IPS DF 6.9 (cell line): ENCODE measurements at places on chromosomes 13 and 19.

- H3K27ac ChIP-seq = no peak overlapping the region
- H3K4me1 ChIP-seq = no peaks in the 10 kb centered on the region
- no peaks in the 10 kb centered on the region for H3K27me3 ChIP-seq
- H3K4me3 ChIP-seq = peak overlapping the region; percentile 51; the same call in 1 of the 2 replicates
- DNase-seq = no peak
Observed at GRCh38 chr19:41364524-41365391, 809 bp upstream of the B9D2 start.

- no peak for DNase-seq
- H3K27ac ChIP-seq = no peak overlapping the region
- no peaks in the 10 kb centered on the region for H3K27me3 ChIP-seq
- no peaks in the 10 kb centered on the region for H3K36me3 ChIP-seq
- no peaks in the 10 kb centered on the region; the same call in 1 of the 2 replicates for H3K4me1 ChIP-seq
- H3K4me3 ChIP-seq = no peak overlapping the region
Observed at GRCh38 chr13:100234524-100235136, 145.7 kb downstream of the PCCA start.

GRCh38 chr13:114219392-114219791 lies 15.3 kb upstream of the CDC16 start:
- H3K27me3 ChIP-seq = no peaks in the 10 kb centered on the region
- no peak overlapping the region for H3K4me3 ChIP-seq
- DNase-seq = no peak
- no peak overlapping the region for H3K27ac ChIP-seq

DNA sequence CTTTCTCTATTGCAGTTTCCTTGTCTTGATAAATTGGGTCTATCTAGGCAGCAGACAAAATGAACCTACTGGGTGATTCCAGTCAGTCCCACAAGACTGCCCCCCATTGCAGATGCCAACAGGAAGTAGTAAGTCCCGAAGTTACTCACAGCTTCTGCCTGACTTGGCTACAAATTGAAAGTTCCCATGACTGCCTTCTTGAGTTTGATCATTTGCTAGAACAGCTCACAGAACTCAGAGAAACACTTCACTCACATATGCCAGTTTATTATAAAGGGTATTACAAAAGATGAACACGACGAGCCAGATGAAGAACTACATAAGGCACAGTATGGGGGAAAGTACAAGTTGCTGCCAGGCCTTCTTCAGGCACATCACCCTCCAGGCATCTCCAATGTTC lies 50.0 kb downstream of the TEX26 start:
- H3K36me3 ChIP-seq = no peaks in the 10 kb centered on the region
- no peak for DNase-seq
- no peak overlapping the region for H3K27ac ChIP-seq
- H3K4me3 ChIP-seq = no peak overlapping the region
- H3K27me3 ChIP-seq = no peaks in the 10 kb centered on the region

GRCh38 chr19:19948800-19949199 lies 48.1 kb downstream of the ZNF93 start:
- no peaks in the 10 kb centered on the region for H3K36me3 ChIP-seq
- no peaks in the 10 kb centered on the region for H3K4me1 ChIP-seq
- H3K27ac ChIP-seq = no peak overlapping the region
- DNase-seq = no peak
- H3K27me3 ChIP-seq = peaks cover 1% of the 10 kb centered on the region; the same call in 1 of the 2 replicates

DNA sequence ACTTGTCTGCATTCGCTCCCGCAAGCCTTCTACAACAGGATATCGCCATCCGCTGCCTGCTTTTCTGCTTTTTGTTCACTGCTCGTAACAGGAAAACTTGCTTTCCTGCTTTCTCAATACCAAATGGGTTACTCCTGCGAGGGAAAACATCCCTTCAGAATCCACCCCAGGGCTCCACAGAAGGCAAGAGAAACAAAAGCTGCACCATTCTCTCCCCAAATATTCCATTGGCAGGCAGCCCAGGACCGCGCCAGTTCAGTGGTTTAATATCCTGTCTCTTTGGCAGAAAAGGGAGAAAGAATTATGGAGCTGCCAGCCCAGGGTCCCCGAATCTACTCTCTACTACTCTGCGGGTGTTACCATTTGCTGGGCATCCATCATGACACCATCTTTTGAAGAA lies 84.7 kb upstream of the DOCK9 start:
- no peaks in the 10 kb centered on the region for H3K36me3 ChIP-seq
- H3K27ac ChIP-seq = no peak overlapping the region
- H3K4me1 ChIP-seq = no peaks in the 10 kb centered on the region
- H3K4me3 ChIP-seq = no peak overlapping the region

- H3K4me3 ChIP-seq = no peak overlapping the region
- peaks cover 5% of the 10 kb centered on the region for H3K4me1 ChIP-seq
- H3K36me3 ChIP-seq = no peaks in the 10 kb centered on the region
- H3K27me3 ChIP-seq = no peaks in the 10 kb centered on the region
- no peak for DNase-seq
Observed at GRCh38 chr19:17677002-17677401, 11.2 kb downstream of the UNC13A start.
